ENCODE measurements at places on chromosomes 7 and 10.

- no peak for DNase-seq
Observed at GRCh38 chr10:110632591-110633215, 11.4 kb upstream of the RBM20 start.

- DNase-seq, result peak; percentile 94
Observed at GRCh38 chr10:50417886-50418830, 166.8 kb upstream of the ASAH2 start.

GRCh38 chr7:26593393-26593792 lies 271.0 kb downstream of the SKAP2 start:
- no peak for DNase-seq

GRCh38 chr10:81909453-81909852 lies 34.5 kb downstream of the NRG3 start:
- DNase-seq, result no peak

DNA sequence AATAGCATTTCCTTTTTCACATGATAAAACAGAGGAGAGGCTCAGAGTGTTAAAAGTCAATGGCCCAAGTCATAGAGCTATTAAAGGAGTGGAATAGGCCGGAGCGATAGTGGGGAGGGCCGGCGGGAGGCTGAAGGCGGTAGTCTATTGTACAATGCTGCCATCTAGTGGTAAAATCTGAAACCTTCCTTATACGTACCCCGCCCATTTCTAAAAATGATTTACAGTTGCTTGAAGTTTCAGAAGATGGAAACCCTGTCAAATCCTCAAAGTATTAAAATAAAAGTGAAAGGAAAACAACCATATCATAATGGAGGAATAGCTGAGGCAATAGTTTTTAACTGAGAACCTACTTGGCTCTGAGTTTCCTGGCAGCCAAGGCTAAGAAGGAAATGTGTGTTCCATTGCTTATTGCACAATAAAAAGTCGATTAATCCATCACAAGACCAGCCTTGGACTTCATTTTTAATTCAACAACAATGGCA lies 209.1 kb downstream of the CCSER2 start:
- DNase-seq, result peak; percentile 53

DNA sequence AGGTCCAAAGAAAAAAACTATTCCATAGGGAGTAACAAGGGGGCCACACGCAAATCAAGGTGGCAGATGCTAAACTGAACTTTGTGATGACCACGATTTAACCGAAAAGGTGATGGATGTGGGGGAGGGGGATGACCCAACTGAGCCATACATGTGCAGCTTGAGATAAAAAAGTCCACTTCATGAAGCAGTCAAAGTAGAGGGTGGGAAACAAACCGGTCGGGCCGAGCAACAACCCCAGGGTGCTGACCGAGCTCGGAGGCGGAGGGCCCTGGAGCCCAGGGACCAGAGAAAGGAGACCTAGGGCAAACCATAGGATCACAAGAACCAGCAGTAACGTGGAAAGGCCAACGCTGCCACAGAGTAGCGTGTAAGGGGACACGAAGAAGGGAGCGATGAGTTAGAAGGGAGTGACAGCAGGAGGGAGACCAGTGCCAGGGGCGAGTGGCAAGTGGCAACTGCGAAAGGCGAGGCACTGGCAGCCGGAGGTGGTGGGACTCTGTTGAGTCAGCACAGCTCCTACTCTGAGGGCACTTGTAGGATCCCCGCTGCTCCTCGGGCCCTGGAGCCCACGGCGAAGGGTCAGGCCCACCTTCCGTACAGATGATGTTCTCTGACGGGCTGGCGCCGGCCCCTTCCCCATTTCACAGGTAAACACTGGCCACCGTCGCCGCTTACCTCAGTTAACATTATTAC lies 540 bp downstream of the SNX13 start:
- peak; percentile 50 for DNase-seq
